ENCODE measurements at places on chromosomes 5 and 9.

DNA sequence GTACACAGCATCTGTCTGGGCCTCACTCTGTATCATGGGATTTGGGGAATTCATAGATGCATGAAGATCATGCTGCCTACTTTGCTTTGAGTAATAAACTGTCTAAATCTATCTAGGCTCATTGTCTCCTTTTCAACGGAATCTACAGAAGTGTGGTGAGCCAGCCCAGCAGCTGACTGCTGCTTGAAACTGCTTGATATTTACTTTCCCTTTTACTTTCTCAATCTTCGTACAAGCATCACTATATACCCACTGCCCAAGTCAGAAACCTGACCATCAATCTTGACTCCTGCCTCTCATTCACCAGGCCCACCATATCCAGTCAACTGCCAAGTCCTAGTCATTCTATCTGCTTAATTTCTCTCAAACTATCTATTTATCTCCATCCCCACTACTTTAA, 142.9 kb downstream of the NR2F1-AS1 start:
- DNase-seq, result no peak

- DNase-seq, result no peak
These were observed 64.7 kb downstream of the POU5F2 start for GRCh38 chr5:93676704-93677103.

GRCh38 chr5:77143998-77144836, 57.1 kb upstream of the ZBED3 start:
- peak; percentile 80 for DNase-seq

GRCh38 chr9:137620581-137620980, 1.8 kb downstream of the EHMT1 start:
- no peak for DNase-seq

- no peak for DNase-seq
These were observed 270.4 kb upstream of the TUT7 start for GRCh38 chr9:86624630-86625029.

GRCh38 chr5:58886315-58887207, 303.7 kb downstream of the RAB3C start:
- peak; percentile 79 for DNase-seq

- no peak for DNase-seq
These were observed 54.7 kb downstream of the PPIC start for GRCh38 chr5:122981846-122982245.

DNA sequence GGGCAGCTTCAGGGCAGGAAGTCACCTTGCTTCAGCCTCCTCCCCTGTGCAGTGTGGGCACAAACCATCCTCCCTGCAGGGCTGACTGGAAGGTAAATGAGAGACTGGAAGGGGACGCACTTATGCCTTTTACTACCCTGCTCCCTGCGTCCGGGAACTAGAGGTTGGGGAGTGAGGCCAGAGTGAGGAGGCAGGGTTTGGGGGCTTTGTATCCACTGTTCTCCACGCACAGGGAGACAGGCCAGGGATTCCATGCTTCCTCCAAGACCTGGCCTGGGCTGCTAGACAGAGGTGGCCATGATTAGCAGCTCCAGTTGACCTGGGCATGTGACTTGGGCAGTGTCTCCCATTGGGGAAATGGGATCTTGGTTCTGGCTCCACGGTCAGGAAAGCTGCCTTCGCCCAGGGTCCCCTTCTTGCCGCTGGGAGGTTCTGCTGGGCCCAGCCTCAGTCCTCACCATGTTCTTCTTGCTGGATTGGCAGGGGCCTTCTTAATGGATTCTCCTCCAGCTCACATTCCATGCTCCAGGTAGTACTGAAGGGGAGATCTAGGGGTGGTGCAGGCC, 37.0 kb upstream of the PSD2 start:
- DNase-seq, result no peak

DNA sequence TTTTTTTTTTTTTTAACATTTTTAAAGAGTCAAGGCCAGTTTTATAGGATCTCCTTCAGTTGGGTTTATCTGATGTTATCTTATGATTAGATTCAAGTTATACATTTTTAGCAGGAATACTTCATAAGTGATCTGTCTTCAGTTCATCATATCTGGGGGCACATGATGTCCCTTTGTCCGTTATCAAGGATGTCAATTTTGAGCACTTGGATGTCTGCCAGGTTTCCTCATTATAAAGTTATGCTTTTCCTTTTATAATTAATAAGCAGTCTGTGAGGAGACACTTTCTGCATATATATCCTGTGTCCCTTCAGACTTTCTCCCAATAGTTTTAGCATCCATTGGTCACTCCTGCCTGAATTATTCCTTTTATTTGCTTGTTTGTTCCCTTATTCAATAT, 11.8 kb downstream of the HDHD3 start:
- no peak for DNase-seq

DNA sequence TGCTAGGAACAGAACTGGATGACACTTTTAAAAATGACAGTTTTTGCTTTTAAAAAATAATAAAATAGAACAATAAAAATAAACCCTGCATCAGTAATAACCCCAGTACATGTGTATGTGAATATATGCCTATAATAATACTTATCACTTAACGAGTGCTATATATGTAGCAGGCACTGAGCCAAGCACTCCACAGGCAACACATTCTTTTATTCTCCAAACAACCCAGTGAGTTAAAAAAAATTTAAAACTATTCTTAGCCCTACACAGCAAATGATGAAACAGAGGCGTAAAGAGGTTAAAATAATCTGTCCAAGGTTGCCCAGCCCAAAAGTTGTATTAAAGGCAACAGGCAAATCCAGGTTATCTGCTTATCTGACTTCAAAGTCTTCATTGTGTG, 124.5 kb upstream of the SMIM23 start:
- no peak for DNase-seq

- no peak for DNase-seq
These were observed 245.5 kb downstream of the CACNA1B start for GRCh38 chr9:138123086-138123485.

- DNase-seq, result no peak
These were observed 135.8 kb downstream of the PCSK1 start for GRCh38 chr5:96297290-96297689.

GRCh38 chr5:147417135-147417813, 92.6 kb downstream of the DPYSL3 start:
- no peak for DNase-seq

DNA sequence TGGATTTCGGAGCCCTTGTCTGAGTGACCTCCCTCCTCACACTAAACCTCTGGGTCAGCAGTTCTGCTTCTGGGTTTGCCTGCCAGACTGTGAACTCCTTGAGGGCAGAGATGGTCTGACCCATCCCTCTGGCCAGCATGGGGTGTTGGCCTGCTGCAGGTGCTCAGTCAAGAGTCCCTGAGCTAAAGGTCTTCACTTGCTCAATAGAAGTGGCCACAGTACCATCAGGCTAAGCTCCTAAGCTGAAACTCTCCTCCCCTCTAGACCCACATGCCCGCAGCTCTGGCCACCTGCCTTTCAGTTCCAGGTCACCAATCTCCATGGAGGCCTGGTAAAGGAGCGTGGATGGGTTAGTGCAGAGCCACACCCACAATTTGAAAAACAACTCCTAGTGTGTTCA, 316.6 kb downstream of the SPOCK1 start:
- no peak for DNase-seq

DNA sequence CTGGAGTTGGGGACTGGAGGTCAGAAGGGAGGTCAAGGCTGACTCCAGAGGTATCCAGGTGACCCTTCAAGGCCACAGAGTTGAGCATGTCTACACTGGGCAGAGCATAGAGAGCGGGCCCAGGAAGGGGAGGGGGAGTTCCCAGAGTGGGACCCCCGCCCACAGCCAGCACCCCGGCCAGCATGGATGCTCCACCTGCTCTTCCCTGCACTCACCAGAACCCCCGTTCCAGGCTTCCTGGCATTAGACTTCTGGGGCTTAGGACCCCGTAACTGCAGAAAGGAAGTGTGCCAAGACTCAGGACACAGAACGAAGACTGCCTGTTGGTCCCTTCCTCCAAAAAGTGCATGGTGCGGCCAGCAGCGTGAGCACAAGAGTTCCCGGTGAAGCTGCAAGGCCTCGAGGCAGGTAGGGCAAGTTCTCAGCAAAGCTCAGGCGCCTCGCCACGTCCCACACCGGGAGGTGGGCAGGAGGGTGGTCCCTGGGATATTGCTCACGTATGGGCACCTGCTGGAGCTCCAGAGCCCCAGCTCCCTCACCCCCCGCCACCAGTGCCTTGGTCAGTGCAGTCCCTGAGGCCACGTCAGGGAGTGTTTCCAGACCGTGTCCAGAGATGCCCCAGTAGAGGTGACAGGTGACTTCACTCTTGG, 13.8 kb downstream of the ABO start:
- DNase-seq, result no peak

- no peak for DNase-seq
These were observed 267.5 kb downstream of the ZSWIM6 start for GRCh38 chr5:61599370-61600122.

- DNase-seq, result no peak
These were observed 19.4 kb upstream of the RECK start for GRCh38 chr9:36017278-36017677.

DNA sequence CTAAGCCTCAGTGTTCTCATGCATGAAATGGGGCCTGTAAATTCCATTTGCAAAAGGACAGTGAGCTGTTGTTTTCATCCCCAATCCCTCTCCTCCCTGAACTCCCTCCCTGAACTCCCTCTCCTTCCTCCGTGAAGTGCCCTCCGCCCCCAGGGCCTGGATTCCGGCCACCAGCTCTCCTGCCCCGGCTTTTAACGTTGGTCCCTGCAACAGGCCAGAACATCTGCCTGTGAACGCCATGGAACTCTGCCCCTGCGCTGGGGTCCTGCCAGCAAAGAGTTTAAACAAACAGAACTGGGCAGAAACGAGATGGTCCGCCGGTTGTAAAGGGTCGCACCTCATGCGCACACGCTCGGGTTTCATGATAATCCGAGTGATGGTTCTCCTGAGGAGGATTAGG, 62.4 kb downstream of the SMIM23 start:
- no peak for DNase-seq

- no peak for DNase-seq
These were observed 1224.0 kb upstream of the CDH18 start for GRCh38 chr5:21212026-21212425.

- no peak for DNase-seq
These were observed 107.9 kb upstream of the DAP start for GRCh38 chr5:10868956-10869355.

Measured in suprapubic skin (tissue), 4 donors.